ENCODE measurements at places on chromosomes 2 and 18.

DNA sequence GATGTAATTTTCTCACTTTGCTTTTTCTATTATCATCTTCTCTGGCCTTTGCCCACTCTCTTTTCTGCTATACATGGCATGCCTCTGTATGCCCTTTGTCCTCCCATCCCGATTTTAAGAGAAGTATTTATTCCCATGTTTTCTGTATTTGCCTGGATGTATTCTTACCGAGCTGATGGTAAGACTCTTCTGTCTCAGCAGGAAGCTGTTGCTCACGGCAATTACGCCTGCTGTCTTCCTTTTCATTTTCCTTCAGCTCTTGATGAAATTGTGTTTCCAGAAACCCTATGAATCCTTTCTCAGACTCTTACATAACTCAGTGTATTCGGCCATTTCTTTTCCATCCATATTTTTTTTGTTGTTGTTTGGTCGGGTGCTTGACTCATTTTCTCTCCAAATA lies 121.6 kb downstream of the SP3 start:
- no peak for DNase-seq

- no peak for DNase-seq
These were observed 42.8 kb downstream of the SCRN3 start for GRCh38 chr2:174438146-174438886.

GRCh38 chr2:151919786-151920185 lies 91.6 kb upstream of the ARL5A start:
- no peak for DNase-seq

DNA sequence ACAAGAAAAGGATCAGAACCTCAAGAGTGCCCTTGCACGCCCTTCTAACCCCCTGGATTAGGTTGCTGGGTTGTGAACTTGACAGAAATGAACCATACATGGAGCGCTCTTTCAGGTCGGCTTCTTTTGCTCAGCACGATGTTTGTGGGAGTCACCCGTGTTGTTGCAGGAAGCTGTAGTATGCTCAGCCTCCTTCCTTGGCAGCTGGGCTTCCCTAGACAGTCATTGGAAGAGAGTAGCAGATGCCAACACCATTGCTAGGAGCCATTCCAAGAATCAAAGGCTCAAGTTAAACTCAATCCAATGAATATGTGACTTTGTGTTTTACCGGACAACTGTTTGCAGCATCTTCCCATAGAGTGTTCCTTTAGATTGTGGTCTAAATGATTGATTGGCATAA lies 47.0 kb downstream of the RAB12 start:
- DNase-seq, result no peak

DNA sequence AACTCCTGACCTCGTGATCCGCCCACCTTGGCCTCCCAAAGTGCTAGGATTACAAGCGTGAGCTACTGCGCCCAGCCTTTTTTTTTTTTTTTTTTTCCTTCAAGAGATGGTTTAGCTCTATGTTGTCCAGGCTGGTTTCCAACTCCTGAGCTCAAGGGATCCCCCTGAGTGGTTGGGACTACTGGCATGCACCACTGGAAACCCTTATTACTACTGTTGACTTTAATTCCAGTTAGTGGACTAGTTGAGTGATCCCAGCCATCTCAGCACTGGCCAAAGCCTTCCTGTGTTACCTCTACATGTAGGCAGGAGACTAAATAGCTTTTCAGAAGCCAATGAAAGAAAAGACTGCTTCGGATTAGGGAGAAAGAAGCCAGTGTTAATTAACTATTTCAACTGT lies 8.1 kb upstream of the SSB start:
- no peak for DNase-seq

GRCh38 chr2:20516291-20516645 lies 69.4 kb downstream of the RHOB start:
- no peak for DNase-seq

- no peak for DNase-seq
These were observed 417.7 kb upstream of the SALL3 start for GRCh38 chr18:78561757-78562510.

- no peak for DNase-seq
These were observed 89.3 kb upstream of the NCKAP5 start for GRCh38 chr2:133657591-133657990.

GRCh38 chr2:25293958-25294562 lies 47.7 kb downstream of the DNMT3A start:
- DNase-seq, result no peak

GRCh38 chr18:57789759-57790158 lies 13.4 kb downstream of the ATP8B1 start:
- DNase-seq, result no peak

- DNase-seq, result no peak
These were observed 44.4 kb upstream of the LRRTM1 start for GRCh38 chr2:80348953-80349352.

DNA sequence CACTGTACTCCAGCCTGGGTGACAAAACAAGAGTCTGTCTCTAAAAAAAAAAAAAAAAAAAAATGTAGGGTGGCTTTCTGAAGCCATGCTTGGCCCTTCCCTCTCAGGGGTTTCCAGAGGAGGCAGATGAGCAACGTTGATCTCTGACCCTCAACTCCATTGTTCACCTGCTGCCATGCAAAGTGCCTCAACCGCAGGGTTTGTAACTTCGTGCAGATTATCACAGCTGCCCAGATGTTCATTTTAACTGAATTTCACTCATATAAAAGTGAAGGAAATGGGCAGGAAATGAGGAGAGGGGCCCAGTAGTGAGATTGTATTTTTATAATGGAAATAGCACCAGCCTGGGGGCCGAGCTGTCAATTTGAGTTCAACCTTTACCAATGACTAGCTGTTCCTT lies 14.9 kb upstream of the B3GNT2 start:
- DNase-seq, result peak; percentile 80

DNA sequence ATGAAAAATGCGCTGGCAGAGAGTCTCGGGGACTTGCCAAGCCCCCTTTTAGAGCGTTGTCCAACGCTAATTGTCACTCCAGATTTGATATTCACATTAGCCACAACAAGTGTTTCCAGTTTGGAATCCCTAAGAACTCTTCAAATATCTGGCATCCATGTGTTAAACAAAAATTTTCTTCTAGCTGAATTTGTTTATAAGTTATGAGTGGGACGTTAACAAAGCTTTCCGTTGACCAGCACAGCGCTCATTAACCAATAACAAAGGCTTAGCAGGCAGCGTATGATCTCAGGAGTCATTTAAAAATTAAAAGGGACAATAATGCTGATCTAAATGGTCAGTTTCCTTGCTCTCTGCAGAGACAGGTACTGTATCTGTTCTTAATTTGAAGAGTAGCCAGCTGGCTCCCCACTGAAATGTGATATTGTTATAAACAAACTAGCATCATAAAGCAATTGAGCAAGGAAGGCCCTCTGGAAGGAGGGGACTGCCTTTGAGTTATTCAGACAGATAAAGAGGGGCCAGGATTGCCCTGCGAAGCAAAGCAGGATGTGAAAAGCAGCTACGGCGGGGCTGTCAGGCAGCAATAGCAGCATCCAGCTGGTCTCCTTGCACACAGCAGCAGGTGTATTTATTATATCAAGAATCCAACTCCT lies 337.2 kb upstream of the SALL3 start:
- no peak for DNase-seq

GRCh38 chr2:43225788-43226557 lies 433 bp downstream of the ZFP36L2 start:
- peak; percentile 68 for DNase-seq

DNA sequence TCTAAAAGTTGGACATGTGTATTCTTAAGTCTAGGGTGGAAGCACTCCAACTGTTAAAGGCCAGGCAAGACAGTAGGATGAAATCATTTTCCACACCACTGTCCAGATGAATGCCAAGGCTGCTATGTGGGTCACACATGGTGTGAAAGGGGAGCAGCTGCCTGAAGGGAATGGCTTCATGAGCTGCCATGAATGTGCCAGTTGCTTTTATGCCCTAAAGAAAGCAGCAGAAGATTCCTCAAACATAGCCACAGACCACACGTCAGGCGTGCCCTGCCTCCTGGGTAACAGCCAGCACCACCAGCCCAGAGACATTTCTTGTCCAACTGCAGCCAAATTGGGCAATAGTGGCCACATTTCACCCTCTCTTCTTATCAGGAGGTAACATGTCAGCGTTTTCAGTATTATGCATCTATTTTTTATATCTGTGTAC lies 130.2 kb downstream of the MTCL1 start:
- peak; percentile 92 for DNase-seq

DNA sequence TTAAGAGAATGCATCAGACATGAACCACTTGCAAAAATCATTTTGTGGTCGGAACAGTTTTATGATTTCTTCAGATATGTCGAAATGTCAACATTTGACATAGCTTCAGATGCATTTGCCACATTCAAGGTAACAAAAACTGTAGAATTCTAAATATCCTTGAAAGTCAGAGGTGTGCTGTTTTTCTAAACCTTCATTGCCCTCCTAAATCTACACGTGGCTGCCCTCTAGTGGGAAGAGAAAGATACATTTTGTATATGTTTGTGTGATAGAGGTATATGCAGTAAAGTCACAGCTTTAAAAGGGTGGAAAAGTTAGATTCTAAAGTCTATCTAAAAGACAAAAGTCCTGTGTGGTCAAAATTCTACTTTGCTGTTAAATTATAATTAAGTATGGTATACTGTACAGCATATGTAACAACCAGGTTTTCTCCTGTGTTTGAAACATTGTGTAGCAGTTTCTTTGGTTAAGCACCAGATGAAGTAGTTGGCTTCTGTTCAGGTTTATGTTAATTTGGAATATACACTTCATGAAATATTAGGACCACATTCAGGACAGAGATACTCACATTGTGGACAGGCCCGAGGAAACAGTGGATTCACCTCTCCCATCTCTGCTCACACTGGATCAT lies 65.9 kb upstream of the ITM2C start:
- DNase-seq, result peak; percentile 82

- no peak for DNase-seq
These were observed 56.6 kb downstream of the XIRP2 start for GRCh38 chr2:166944909-166945308.

GRCh38 chr18:6021306-6022073 lies 126.2 kb upstream of the TMEM200C start:
- no peak for DNase-seq

GRCh38 chr2:25371253-25372241 lies 29.8 kb upstream of the DNMT3A start:
- DNase-seq, result no peak

DNA sequence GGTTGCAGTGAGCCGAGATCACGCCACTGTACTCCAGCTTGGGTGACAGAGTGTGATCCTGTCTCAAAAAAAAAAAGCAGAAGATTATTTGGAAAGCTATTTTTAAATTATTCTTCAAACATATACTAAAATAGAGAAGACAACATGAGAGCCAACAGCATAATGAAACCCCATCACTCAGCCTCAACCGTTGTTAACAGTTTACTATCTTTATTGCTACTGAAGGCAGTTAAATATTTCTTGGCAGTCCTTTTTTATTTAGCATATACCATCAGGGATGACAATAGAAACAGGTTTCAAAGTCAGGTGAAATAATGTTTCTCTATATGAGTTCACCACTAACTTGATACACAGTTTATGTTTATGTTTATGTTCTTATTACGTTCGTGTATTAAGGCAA lies 157.2 kb downstream of the NEDD4L start:
- DNase-seq, result no peak

DNA sequence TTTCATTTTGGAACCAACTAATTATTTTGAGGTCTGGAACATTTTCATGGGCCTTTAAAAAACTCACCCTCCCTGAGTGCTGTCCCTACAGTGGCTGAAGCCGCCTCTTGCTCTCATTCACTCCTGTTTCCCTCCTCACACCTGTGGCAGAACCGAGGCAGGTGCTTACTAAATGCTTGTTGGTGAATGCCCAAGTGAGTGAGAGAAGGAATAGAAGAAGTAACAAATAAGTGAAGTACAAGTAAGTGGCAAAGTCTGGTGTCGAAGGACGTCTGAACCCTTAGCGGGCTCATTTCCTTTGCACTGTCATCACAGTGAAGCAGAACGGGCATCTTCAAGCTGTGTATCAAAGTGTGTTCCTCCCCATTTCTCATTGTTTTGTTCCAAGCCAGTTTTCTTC lies 135.2 kb downstream of the RHBDD1 start:
- DNase-seq, result no peak

- no peak for DNase-seq
These were observed 193.8 kb downstream of the CMPK2 start for GRCh38 chr2:6671913-6672312.

- no peak for DNase-seq
These were observed 267.4 kb downstream of the DYSF start for GRCh38 chr2:71720596-71721361.

DNA sequence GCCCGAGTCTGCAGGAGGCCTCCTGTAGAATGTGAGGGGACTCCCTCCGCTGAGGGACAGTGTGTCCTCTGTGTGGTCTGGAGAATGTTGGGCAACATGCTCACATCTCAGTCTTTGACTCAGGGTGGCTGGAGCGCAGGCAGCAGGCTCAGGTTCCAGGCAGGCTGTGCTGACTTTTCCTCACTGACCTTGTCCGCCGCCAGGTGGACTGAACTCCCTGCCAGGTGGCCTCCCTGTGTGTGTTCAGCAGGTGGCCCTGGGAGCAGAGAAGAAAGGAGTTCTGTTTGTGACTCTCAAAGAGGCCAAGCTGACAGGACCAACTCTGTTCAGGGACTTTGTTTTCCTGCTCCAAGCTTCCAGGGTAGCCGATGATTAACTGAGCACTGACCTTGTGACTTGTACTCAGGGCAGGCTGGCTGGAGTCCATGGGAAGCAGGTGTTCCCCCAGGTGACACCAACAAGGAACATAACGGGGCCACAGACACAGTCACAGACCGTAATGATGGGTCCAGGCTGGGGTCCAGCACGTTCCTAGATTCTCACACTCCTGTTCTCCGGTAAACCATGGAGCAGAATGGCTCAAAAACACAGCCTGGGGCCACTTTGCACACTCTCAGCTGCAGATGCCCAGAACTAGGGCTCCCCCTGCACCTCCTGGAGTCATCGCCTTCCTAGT lies 439.8 kb downstream of the RNF144A start:
- DNase-seq, result no peak

- no peak for DNase-seq
These were observed 105.5 kb downstream of the GRB14 start for GRCh38 chr2:164515734-164516133.

DNA sequence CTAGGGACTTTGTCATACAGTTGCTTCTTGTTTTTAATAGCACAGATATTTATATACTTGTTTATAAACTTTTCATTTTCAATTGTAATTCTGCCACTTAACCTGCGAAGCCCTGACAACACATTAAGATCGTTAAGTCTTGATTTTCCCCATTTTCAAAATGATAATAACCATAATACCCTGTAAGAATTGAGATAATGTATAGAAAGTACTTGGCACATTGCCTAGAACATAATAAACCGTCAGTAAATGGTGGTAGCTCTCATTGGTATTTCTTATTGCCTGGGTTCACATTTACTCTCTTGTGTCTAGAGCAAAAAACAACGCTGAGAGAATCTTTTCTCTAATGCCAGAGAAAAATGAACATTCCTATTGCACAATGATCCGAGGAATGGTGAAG lies 18.6 kb downstream of the PTCD3 start:
- DNase-seq, result peak; percentile 66

- no peak for DNase-seq
These were observed 125.0 kb upstream of the ARHGAP28 start for GRCh38 chr18:6604573-6604941.

Data from hematopoietic multipotent progenitor cell treated with erythropoietin and hydrocortisone succinate and interleukin-3 and kit ligand, for 8 days (in vitro differentiated cells).